ENCODE measurements at places on chromosomes 12 and 14. TPM values are rescaled to one million over a fixed set of nuclear protein-coding genes. Genes with fewer than 3 reads are reported as not detected.

Gene SERPINA10
- total RNA-seq: 0.05 TPM

Gene KRT78
- 0.42 TPM for total RNA-seq

Gene CLEC2A
- total RNA-seq: not detected

Gene EPYC
- 0.14 TPM for total RNA-seq

Gene RD3L
- total RNA-seq: not detected

Gene LIN7A
- 0.76 TPM for total RNA-seq

Gene RTN1
- total RNA-seq: 1.9 TPM

Gene GUCY2C
- under 0.01 TPM for total RNA-seq

Gene KRT80
- total RNA-seq: 0.14 TPM

DNA sequence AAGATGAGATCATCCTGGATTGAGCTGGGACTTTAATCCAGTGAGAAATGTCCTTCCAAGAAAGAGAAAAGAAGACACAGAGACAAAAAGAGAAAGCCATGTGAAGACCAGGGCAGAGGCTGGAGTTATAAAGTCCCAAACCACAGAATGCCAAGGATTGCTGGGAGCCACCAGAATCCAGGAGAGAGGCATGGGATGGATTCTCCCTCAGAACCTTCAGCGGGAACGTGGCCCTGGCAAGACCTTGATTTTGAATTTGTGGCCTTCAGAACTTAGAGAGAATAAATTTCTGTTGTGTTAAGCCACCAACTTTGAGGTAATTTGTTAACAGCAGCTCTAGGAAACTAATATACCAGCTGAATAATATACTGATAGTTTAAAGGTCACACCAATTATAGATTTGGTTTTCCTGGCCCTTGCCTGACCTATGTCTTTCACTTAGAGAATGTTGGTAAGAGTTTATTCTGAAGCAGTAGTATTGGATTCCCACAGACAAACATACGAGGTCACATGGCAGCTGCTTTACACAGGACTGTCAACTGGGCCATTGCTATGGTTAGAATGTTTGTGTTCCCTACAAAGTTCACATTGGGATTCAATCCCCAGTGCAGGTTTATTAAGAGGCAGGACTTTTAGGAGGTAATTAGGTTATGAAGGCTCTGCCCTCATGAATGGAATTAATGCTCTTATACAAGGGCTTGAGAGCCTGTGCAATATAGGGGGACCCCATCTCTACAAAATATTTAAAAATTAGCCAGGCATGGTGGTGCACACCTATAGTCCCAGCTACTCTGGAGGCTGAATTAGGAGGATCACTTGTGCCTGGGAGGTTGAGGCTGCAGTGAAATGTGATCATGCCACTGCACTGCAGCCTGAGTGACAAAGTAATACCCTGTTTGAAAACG lies 156.5 kb upstream of the EEA1 start:
- no peaks in the 10 kb centered on the region for H3K36me3 ChIP-seq
- no peak overlapping the region for H3K4me3 ChIP-seq
- H3K27ac ChIP-seq: no peak overlapping the region
- no peak for DNase-seq

DNA sequence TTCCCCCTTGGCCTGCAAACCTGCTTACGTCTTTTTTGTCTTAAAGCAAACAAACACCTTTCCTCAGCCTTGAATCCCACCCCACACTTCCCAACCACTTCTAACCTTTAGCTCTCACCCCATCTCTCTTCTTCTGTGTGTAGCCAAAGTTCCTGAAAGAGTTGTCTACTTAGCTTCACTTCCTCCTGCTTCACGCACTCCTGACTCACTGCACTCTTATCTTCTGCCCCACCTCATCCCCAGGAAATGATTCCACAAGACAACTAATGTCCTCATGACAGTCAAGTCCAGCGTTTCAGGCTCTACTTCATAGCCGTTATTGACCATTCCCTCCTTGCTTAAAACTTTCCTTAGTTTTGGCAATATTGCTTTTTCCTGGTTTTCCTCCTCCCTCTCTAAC lies 22.4 kb downstream of the EIF2B2 start:
- no peaks in the 10 kb centered on the region for H3K4me1 ChIP-seq
- peaks cover 46% of the 10 kb centered on the region for H3K36me3 ChIP-seq
- H3K4me3 ChIP-seq: no peak overlapping the region
- H3K27ac ChIP-seq: no peak overlapping the region

- no peaks in the 10 kb centered on the region for H3K36me3 ChIP-seq
- H3K4me3 ChIP-seq: no peak overlapping the region
- H3K27me3 ChIP-seq: no peaks in the 10 kb centered on the region
- H3K4me1 ChIP-seq: no peaks in the 10 kb centered on the region
- H3K27ac ChIP-seq: no peak overlapping the region
These were observed 179.4 kb downstream of the KSR2 start for GRCh38 chr12:117789195-117789912.

DNA sequence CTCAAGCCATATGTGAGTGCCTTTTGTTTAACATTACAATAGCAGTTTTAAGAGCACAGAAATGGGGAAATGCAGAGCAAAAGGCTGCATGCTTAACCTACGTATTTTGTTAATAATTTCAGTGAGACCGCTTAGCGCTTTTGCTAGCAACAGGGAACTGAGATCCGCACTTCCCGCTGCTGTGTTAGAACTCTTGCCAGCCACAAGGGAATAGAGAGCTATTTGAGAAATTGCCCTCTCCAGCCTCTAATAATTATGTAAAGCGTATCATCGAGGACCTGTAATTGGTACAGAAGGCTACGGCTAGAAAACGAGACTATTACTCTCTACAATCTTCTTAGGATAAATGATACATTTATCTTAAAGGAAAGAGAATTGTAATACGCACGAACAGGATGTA lies 205.2 kb upstream of the GRIP1 start:
- H3K36me3 ChIP-seq: no peaks in the 10 kb centered on the region
- DNase-seq: no peak
- no peaks in the 10 kb centered on the region for H3K4me1 ChIP-seq
- H3K27ac ChIP-seq: no peak overlapping the region
- H3K4me3 ChIP-seq: no peak overlapping the region
- no peaks in the 10 kb centered on the region for H3K27me3 ChIP-seq

DNA sequence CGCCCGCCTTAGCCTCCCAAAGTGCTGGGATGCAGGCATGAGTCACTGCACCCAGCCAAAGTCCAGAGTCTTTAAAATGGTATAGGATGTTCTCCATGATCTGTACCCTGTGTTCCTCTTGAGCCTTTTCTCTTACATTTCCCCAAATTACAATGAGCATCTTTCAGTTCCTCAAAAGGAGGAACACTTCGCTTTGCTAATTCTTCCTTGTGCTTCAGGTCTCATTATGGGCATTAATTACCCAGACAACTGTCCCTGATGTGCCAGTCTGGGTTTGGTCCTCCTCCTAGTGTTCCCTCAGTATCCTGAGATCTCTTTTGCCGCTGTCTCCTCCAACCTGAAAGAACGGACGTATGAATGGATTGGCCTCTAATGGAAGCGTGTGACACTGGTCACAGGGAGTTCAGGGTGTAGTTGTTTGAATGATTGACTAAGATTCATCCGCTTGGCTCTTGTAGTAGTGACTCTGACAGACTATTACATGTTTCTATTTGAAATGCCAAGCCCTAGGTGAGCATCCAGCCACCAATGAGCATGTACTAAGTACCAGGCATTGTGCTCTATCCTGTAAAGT lies 8.2 kb downstream of the PRKCH start:
- no peaks in the 10 kb centered on the region for H3K36me3 ChIP-seq
- no peaks in the 10 kb centered on the region for H3K4me1 ChIP-seq
- DNase-seq: no peak

GRCh38 chr14:99734406-99735051 lies 50.4 kb downstream of the CYP46A1 start:
- no peaks in the 10 kb centered on the region for H3K36me3 ChIP-seq
- no peaks in the 10 kb centered on the region for H3K4me1 ChIP-seq
- no peak for DNase-seq
- H3K27me3 ChIP-seq: peaks cover 34% of the 10 kb centered on the region
- no peak overlapping the region for H3K4me3 ChIP-seq

- H3K27me3 ChIP-seq: no peaks in the 10 kb centered on the region
- H3K27ac ChIP-seq: no peak overlapping the region
- H3K36me3 ChIP-seq: no peaks in the 10 kb centered on the region
- H3K4me3 ChIP-seq: no peak overlapping the region
These were observed 122.5 kb upstream of the KRAS start for GRCh38 chr12:25372969-25373817.

DNA sequence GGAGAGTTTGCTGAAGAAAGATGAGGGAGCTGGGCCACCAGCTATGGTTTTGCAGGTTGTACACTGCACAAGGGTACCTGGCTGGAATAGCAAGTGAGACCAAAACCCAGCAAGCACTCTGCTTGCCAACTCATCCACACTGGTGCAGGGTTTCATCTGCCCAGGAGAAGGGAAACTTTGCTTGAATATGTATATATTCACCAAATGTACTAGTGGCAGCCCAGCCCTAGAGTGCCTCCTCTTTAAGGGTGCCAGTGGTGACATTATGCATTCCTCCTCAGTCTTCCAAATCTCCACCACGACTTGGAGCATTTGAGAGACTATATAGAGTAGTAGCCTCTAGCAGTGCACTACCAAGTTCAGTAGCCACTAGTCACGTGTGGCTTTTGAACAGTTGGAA lies 136.8 kb downstream of the LLPH start:
- H3K4me3 ChIP-seq: no peak overlapping the region
- H3K4me1 ChIP-seq: no peaks in the 10 kb centered on the region
- no peak overlapping the region for H3K27ac ChIP-seq
- no peaks in the 10 kb centered on the region for H3K27me3 ChIP-seq

DNA sequence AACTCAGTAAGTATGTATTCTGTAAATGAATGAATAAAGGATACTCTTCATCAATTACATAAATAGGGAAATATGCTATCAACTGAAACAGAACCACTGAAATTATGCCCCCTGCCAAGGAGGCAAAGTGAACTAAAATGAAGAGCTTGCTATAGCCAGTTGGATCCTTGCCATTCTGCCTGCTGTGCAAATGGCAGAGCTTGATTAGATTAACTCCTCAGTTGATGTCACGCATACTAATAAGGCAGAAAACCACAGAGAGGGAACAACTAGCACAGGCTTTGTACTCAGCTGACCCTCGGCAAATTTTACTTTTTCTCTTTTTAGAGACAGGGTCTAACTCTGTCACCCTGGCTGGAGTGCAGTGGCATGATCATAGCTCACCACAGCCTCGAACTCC lies 36.7 kb upstream of the FERMT2 start:
- no peak overlapping the region for H3K27ac ChIP-seq

DNA sequence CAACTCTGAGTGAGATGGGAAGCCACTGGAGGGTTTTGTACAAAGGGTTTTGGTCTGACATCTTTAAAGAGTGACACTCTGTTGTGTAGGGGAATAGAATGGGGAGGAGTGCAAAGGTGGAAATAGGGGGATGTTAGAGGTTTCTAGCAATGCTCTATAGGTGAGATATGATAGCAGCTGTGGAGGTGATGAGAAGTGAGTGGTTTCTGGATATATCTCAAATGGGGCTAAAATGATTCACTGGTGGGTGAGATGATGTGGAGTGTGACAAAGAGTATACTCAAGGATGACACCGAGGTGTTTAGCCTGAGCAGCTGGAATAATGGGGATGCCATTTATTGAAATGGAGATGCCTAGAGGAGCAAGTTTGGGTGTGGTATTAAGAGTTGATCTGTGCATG lies 426.4 kb downstream of the PCNX1 start:
- no peak for DNase-seq
- H3K4me3 ChIP-seq: no peak overlapping the region
- no peak overlapping the region for H3K27ac ChIP-seq
- no peaks in the 10 kb centered on the region for H3K36me3 ChIP-seq

DNA sequence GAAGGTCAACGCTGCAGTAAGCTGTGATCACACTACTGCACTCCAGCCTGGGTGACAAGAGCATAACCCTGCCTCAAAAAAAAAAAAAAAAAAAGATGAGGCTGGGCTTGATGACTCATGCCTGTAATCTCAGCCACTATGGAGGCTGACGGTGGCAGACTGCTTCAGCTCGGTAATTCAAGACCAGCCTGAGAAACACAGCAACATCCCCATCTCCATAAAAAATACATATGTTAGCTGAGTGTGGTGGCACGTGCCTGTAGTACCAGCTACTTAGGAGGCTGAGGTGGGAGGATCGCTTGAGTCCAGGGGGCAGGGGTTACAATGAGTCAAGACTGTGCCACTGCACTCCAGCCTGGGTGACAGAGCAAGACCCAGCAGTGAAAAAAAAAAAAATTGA lies 50.4 kb downstream of the GXYLT1 start:
- peaks cover 4% of the 10 kb centered on the region for H3K4me1 ChIP-seq
- no peak for DNase-seq
- no peak overlapping the region for H3K27ac ChIP-seq
- no peak overlapping the region for H3K4me3 ChIP-seq

DNA sequence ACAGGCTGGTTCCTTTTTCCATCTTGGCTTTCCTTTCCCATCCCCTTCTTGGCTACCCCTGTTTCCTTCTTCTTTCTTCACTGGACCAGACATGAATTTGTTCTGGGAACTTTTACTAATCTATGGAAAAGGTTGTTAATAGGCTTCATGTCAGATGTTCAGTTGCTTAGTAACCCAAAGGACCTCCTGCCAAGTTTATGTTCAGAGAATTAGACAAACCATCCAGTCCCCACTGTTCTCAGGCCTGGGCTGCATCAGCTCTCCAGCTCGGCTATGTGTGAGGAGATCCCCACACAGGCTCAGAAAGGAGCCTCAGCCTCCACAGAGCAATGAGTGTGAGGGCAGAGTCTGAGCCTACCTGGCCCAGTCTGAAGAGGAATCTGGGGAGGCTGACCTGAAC lies 78.0 kb downstream of the AKAP6 start:
- no peak overlapping the region for H3K4me3 ChIP-seq
- H3K27me3 ChIP-seq: no peaks in the 10 kb centered on the region
- no peaks in the 10 kb centered on the region for H3K36me3 ChIP-seq
- DNase-seq: no peak
- H3K27ac ChIP-seq: no peak overlapping the region

GRCh38 chr14:45084946-45085346 lies 1.0 kb downstream of the PRPF39 start:
- peak overlapping the region; percentile 92 for H3K4me3 ChIP-seq
- H3K27me3 ChIP-seq: no peaks in the 10 kb centered on the region

- DNase-seq: no peak
- H3K36me3 ChIP-seq: no peaks in the 10 kb centered on the region
- H3K4me3 ChIP-seq: no peak overlapping the region
- H3K4me1 ChIP-seq: no peaks in the 10 kb centered on the region
These were observed 28.5 kb downstream of the RERG start for GRCh38 chr12:15192720-15193119.
